ENCODE measurements at places on chromosomes 11 and 22.

DNA sequence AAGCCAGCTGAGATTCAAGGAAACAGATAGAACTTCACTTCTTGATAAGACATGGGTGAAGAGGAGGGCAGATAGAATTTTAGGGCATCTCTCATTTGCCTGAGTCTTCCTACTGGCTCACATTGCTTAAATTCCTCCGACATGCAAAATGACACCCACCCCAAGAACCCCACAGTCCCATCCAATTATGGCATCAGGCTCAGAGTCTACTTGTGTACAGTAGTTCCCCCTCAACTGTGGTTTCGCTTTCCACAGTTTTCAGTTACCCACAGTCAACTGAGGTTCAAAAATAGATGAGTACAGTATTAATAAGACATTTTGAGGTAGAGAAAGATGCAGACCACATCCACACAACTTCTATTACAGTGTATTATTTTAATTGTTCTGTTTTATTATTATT, 99.8 kb downstream of the TTC17 start:
- no peak for DNase-seq

GRCh38 chr11:133181066-133181465, 351.2 kb downstream of the OPCML start:
- no peak for DNase-seq

GRCh38 chr11:38538866-38539680, 1941.0 kb upstream of the RAG2 start:
- DNase-seq = no peak

DNA sequence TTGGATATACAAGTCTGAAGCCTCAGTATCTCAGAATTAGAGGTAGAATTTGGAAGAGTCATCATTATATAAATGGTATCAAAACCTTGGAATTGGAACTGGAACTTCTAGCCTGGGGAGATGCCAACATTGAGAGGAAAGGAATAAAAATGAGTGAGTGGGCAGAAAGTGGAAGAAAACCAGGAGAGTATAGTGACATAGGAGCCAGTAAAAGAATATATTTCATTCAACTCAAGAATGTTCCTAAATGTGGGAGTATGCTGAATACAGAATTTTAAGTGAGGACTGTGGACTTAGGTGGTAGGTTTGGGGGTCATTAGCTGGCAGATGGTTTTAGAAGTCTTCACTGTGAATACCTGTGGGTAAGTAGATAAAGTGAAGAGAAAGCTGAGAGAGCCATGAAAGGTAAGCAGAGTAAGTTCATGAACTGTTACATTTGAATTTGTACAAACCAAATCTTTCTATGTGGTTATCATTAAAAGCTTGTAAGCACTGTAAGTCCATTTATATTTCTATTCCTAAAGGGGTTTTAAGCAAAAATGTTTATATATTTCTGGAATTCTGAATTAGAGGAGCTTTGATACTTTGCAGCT, 60.2 kb downstream of the PDHX start:
- DNase-seq = no peak

- no peak for DNase-seq
Measured at GRCh38 chr22:43883012-43883661, 8.7 kb downstream of the PNPLA5 start.

- no peak for DNase-seq
Measured at GRCh38 chr11:5600374-5600851, 4.0 kb downstream of the TRIM6 start.

GRCh38 chr11:75801362-75802020, 13.5 kb upstream of the UVRAG start:
- no peak for DNase-seq

DNA sequence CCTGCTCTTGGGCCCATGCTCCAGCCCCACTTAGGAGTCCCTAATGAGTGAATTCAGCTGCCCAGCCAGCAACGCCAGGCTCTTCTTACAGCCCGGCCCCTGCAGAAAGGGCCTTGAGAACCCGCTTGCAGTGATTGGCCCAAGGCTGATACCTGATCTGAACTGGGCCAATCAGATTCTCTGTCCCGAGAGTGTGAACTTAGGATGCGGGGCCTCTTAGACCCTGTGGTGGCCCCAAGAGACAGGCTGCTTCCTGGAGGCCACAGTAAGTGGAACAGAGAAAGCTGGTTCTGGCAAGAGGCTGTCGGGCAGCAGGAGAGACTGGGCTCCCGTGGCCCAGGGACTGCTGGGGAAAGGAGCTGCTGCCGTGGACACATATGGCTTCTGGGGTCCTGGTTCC, 11.5 kb downstream of the VSTM5 start:
- no peak for DNase-seq

- DNase-seq = peak; percentile 43
Measured at GRCh38 chr11:65204646-65205601, 23.2 kb downstream of the CAPN1 start.

- no peak for DNase-seq
Measured at GRCh38 chr11:95554911-95555310, 234.7 kb downstream of the FAM76B start.

GRCh38 chr11:57506522-57506921, 9.0 kb downstream of the SLC43A1 start:
- DNase-seq = no peak

DNA sequence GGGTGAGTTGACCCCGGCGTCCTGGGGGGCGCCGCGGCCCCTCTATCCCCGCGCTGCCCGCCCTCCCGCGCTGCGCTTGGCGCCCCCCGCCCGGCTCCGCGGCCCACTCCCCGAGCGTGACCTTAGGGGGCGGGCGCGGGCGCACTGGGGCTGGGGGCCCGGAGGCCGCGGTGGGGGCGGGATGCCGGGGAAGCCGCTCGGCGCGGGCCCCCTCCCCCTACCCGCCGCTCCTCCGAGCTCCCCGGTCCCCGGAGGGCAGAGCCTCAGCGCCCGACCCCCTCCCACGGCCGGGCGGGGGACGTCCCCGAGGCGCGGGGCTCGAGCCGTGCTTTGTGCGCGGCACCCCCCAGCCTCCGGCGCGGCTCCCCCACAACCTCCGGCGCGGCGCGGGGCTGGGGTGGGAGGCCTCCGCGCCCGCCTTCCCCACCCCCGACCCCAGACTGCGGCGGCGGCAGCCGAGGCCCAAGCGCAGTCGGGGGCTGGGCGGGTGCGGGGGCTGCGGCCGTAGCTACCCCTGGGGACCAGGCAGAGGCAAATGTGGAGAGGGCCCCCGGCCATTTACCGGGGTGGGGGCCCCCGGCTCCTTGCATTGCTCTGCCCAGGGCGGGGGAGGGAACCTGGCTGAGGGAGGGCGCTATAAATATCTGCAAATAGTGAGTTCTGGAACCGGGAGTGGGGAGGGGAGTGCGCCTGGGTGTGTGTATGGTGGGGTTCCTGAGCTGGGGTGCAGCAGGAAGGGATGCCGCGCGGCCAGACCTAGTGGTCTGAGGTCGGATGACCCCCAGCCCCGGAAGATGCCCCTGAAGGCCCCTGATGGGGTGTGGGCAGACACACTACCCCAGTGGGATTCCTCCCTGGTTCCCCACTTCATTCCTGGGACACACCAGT, 988 bp downstream of the MGAT3 start:
- DNase-seq = no peak

DNA sequence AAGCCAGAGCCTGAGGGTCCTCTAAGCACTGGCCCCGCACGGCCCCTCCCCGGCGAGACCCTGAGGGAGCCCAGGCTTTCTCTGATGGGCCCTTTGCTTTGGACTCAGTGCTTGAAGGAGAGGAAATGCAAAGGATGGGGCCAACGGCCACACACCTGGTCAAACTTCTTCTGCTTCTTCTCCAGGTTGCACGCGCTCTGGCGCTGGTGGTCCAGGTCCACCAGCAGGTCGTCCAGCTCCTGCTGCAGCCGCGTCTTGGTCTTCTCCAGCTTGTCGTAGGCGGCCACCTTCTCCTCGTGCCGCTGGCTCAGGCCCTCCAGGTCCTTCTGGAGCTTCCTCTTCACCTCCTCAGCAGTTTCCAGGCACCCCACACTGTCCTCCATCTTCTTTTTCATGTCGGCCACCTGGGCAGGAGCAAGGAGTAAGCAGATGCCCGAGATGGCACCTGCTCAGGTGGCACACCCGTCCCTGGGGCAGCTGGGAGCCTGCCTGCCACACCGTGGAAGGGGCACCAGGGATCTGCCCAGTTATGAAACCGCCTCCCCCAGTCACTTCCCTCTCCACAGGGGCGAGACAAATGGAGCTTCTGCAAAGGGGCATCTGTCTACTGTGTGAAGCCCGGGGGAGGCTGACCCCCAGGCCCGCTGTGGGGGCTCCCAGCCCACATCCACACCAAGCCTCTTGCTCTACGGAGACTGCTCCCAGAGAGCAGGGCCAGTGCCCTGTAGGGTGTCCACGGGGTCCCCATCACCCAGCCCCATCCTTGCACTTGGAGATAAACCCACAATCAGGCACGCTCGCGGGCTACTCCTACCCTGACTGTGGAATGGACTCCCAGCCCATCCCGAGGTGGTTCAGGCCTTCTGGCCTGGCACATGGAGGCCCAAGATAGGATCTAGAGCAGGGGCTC, 39.2 kb downstream of the APOL1 start:
- DNase-seq = no peak

- peak; percentile 53 for DNase-seq
Measured at GRCh38 chr11:12243486-12243885, 133.1 kb downstream of the MICAL2 start.

GRCh38 chr11:109222761-109223160, 199.2 kb upstream of the C11orf87 start:
- no peak for DNase-seq

- no peak for DNase-seq
Measured at GRCh38 chr22:49740242-49740641, 87.4 kb downstream of the BRD1 start.

DNA sequence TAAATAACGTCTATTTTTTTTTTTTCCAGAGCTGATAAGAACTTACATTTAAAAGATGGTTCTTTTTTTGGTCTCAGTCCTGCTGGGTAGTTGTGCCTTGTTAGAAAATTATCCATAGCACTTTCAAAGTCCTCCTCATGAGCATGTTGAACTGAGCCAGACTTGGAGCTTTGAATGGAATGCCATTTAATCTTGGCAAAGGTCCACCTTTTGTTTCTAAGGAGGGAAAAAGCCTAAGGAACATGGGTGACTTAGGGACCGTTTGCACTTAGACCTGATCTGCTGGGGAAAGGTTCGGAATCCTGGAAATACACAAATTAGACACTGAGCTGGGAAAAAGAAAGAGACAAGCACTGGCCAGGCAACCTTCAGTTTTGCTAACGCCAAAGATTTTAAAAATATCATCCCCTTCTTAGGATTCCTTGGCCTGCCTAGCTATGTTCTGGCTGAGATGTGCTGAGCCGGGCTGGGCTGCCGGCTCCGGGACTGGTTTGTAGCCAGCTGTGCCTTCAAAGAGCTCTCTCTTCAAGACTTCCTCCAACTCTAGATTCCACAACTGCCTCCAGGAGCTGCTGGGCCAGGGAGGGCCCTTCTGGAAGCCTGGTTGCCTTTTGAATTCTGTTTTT, 67.4 kb downstream of the ENDOD1 start:
- no peak for DNase-seq

- DNase-seq = no peak
Measured at GRCh38 chr11:31437742-31438435, 68.2 kb downstream of the DNAJC24 start.

GRCh38 chr11:78453140-78453935, 35.7 kb upstream of the GAB2 start:
- no peak for DNase-seq

DNA sequence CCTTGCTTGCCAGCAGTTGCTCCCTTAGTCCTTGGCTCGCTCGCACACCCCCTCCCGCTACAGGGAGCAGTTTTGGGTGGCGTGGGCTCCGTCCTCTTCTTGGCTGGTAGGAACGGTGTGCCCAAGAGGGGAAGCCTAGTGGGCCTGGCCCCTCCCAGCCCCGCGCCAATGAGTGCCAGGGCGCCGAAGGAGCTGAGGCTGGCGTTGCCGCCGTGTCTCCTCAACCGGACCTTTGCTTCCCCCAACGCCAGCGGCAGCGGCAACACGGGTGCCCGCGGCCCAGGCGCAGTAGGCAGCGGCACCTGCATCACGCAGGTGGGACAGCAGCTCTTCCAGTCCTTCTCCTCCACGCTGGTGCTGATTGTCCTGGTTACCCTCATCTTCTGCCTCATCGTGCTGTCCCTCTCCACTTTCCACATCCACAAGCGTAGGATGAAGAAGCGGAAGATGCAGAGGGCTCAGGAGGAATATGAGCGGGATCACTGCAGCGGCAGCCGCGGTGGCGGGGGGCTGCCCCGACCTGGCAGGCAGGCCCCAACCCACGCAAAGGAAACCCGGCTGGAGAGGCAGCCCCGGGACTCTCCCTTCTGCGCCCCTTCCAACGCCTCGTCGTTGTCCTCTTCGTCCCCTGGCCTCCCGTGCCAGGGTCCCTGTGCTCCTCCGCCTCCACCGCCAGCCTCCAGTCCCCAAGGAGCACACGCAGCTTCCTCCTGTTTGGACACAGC, 1.6 kb downstream of the C11orf87 start:
- DNase-seq = no peak

- no peak for DNase-seq
Measured at GRCh38 chr11:58097437-58097836, 27.9 kb downstream of the OR9I1 start.

DNA sequence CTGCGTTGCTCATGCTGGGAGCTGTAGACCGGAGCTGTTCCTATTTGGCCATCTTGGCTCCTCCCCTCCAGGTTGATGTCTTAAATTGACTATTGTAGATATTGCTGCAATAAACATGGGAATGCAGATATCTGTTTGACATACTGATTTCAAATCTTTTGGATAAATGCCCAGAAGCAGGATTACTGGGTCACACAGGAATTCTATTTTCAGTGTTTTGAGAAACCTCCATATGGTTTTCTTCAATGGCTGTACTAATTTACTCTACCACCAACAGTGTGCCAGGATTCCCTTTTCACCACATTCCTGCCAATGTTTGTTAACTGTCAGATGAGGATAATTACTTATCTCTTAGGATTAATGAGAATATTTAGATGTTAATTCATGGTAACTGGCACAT, 467.0 kb downstream of the LUZP2 start:
- no peak for DNase-seq

DNA sequence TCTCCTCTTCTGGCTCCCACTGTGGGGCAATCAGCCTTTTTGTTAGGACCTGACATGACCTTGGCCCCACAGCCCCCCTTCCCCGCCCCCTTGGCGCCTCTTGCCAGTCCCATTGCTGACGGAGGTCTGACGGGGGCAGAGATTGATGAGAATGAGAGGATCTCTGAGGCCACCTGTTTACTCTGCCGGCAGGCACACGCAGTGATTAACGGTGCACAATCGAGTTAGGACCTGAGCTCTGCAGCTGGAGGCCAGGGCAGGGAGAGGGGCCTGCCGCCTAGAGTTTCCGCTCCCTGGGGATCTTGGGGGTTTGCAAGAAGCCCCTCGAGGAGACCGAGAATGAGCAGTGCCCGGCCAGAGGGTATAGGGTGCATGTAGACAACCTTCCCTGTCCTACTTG, 6.8 kb upstream of the CHRM1 start:
- peak; percentile 16 for DNase-seq

GRCh38 chr22:44722611-44723010, 20.6 kb downstream of the PRR5 start:
- no peak for DNase-seq

DNA sequence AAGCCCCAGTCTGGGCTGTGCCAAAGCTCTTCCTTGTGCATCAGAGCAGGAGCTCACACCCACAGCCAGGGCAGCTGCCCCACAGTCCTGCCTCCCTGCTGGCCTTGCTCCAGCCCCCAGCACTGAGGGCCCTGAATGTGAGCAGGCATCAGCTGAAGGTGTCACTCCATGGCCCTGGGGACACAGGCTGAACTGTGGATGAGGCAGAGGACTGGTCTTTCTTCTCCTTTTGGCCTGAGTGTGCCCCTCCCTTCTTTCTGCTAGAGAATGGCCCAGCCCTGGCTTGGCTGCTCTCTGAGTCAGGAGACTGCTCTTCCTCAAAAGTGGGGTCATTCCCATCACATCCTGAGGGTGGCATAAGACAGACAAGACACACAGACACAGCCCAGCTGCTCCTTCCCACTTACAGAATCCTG, 16.2 kb downstream of the OTOG start:
- DNase-seq = no peak

GRCh38 chr11:67572305-67572704, 11.3 kb upstream of the GSTP1 start:
- no peak for DNase-seq
